ENCODE measurements at places on chromosomes 2 and 18. TPM values are rescaled to one million over a fixed set of nuclear protein-coding genes. Genes with fewer than 3 reads are reported as not detected.

GRCh38 chr18:78582181-78582709 lies 397.4 kb upstream of the SALL3 start:
- H3K27ac ChIP-seq: no peak overlapping the region
- H3K27me3 ChIP-seq: no peaks in the 10 kb centered on the region
- no peaks in the 10 kb centered on the region for H3K36me3 ChIP-seq
- DNase-seq: no peak

DNA sequence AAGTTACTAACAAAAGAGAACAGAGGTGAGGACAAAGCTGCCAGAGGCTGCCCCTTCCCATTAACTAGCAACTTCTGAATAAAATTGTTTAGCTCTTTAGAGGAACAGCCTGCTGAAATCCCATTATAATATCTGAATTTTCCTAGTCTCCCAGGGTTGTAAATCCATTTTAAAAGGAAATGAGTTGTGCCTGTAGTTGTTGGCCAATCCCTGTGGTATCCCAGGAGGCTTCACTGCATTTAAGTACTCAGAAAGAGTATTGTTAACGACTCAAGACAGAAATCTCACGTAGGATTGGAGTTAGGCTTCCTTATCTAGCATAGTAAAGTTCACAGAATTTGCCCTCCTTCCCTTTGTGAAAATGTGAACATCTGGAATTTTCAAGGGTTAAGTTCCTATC lies 8.9 kb downstream of the LAPTM4A start:
- H3K27me3 ChIP-seq: no peaks in the 10 kb centered on the region
- no peaks in the 10 kb centered on the region for H3K4me1 ChIP-seq
- no peak overlapping the region for H3K4me3 ChIP-seq
- DNase-seq: no peak

DNA sequence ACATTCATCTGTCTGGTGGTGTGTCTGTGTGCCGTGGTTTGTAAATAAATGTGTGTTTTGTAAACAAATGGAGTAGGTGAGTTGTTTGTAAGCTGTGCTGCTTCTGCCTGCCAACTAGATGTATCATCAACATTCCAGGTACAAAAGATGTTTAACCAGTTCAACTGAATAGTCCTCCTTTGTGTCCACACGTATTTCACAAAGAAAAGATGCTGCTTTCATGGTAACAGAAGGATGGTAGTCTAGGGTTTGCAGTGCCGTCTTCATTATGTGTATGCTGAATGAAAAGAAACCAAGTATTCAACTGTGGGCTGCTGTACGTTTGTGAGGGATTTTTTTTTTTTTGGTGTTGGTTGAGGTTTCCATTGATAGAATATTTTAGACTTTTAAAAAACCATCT lies 72.1 kb downstream of the CAMKMT start:
- no peak overlapping the region for H3K4me3 ChIP-seq
- no peaks in the 10 kb centered on the region for H3K27me3 ChIP-seq
- no peak for DNase-seq
- no peak overlapping the region for H3K27ac ChIP-seq
- H3K4me1 ChIP-seq: no peaks in the 10 kb centered on the region
- H3K36me3 ChIP-seq: no peaks in the 10 kb centered on the region

DNA sequence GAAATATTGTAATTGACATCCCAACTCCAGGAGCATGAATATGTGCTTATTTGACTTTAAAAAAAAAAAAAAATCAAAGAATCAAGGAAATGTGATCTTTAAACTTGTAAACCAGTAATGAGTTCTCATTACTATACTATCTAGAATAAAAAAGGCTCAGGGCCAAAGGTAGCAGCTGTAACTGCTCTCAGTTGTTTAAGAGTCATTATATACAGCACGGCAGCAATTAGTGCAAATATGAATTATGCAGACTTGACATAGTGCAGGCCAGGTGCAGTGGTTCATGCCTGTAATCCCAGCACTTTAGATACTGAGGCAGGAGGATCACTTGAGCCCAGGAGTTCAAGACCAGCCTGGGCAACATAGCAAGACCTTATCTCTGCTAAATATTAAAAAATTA lies 125.7 kb upstream of the TTC39C start:
- H3K27me3 ChIP-seq: no peaks in the 10 kb centered on the region
- H3K4me3 ChIP-seq: no peak overlapping the region
- no peak overlapping the region for H3K27ac ChIP-seq
- no peak for DNase-seq

DNA sequence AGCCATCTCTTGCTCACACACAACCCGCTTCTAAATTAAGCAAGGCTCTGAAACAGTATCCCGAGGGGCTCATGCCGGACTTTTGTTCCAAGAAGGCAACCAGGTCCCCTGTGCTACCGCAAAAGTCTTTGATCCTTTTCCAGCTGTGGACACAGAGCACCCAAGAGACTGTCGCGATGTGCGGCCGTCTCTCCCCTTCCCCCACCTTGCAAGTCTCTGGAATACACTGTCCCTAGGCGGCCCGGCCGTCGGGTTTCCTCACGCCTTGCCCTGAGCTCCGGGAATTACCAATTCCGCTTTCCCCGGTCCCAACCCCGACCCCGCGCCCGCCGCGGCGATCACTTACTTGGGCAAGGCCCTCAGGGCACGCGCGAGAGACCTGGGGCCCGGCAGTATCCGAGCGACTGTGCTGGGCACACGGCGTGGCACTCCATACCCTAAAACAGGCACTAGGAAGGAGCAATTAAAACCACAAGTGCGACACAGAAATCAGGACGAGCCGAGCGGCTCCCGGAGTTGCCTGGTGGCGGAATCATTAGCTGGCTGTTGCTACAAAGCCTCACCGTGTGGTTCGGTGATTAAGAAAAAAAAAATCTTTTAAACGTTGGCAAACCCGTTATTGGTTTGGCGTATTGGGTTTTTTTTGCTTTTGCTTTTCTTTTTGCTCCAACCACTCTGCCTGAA lies 2.2 kb upstream of the DLX1 start:
- H3K4me1 ChIP-seq: peaks cover 5% of the 10 kb centered on the region
- H3K27ac ChIP-seq: no peak overlapping the region
- H3K4me3 ChIP-seq: no peak overlapping the region
- no peak for DNase-seq

DNA sequence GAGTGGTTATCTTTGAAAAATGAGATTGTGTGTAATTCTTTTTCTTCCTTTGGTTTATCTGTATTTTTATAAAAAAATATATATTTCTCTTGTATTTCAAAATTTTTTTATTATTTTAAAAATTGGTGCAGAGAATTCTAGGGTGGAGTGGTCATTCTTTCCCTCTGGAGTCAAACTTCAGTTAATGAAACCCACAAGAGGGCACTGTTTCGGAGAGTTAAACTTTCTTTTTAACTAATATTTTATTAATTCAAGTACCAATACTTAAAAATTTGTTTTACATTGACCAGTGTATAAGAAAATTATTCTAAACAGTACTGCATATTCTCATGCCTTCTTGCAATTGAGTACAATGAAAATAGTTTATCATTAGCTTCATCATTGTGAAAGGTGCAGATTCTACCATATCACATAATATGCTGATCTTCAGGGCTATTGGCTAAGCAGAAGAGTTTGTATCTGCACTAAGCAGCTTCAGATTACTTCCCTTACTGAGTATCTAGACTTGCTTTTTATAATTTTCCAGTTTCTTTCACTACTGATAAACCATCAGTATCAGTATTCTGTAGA lies 50.1 kb downstream of the HS1BP3 start:
- no peak overlapping the region for H3K4me3 ChIP-seq
- no peaks in the 10 kb centered on the region for H3K36me3 ChIP-seq
- H3K4me1 ChIP-seq: peaks cover 9% of the 10 kb centered on the region
- no peak for DNase-seq
- no peaks in the 10 kb centered on the region for H3K27me3 ChIP-seq

GRCh38 chr18:5461041-5461440 lies 82.8 kb downstream of the EPB41L3 start:
- H3K27me3 ChIP-seq: no peaks in the 10 kb centered on the region
- H3K27ac ChIP-seq: no peak overlapping the region
- H3K4me3 ChIP-seq: no peak overlapping the region
- H3K4me1 ChIP-seq: no peaks in the 10 kb centered on the region
- no peak for DNase-seq

GRCh38 chr2:108446703-108447102 lies 2.3 kb upstream of the GCC2 start:
- H3K36me3 ChIP-seq: no peaks in the 10 kb centered on the region
- H3K27ac ChIP-seq: no peak overlapping the region
- H3K4me3 ChIP-seq: no peak overlapping the region
- peaks cover 8% of the 10 kb centered on the region for H3K4me1 ChIP-seq
- DNase-seq: no peak
- H3K27me3 ChIP-seq: no peaks in the 10 kb centered on the region

DNA sequence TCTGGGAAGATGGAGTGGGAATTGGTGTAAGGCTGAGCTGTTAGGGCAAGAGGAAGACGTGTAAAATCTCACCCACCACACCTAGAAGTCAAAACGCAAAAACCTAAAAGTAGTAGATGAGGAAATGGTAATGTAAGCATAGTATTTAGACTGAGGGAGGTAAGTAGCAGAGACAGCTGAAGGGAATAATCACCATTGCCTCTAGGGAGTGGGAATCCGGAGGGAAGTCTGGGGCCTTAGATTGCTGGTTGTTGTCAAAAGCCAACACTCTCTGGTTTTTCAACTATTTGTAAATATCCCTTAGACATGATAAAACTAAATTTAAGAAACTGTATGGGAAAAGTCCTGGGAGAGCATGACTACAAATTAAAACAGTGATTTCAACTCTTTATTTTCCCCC lies 28.7 kb upstream of the MYCN start:
- no peaks in the 10 kb centered on the region for H3K36me3 ChIP-seq
- H3K4me3 ChIP-seq: no peak overlapping the region
- no peak for DNase-seq
- H3K27ac ChIP-seq: no peak overlapping the region
- no peaks in the 10 kb centered on the region for H3K27me3 ChIP-seq
- H3K4me1 ChIP-seq: no peaks in the 10 kb centered on the region

DNA sequence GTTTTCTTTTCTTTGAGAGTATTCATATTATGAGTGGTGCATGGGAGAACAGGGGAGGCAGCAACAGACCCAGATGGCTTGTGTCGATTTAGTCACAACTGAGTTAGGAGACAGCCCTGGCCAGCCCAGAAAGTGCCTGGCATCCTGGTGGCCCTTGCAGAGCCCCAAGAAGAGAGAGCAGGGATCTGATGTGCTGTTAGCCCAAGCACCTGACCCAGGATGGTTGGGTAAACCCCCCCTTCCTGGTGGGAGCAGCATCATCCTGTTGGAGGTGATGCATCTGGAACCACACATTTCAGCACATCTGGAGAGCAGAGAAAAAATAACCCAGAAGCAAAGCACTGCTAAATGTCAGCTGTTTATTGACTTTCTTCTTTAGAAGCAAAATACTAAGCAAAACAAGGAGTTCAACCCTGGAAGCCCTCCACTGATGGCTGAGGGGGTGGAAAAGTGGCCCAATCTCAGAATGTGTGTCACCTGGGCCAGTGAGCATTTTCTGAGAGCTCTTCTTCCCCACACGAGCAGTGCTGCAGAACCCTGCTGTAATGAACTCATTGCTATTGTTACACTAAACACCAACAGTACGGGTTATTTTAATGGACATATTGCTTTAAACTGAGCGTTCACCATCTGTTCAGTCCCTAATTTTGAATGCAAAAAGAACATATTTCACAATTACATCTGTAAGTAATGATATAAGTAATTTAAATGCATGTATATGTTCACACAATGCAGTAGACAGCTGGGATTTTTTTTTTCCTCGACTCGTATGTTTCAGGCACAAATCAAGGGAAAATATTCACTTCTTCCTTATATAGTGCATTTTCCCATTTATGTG lies 100.6 kb upstream of the SMIM21 start:
- H3K27me3 ChIP-seq: no peaks in the 10 kb centered on the region
- H3K36me3 ChIP-seq: no peaks in the 10 kb centered on the region
- DNase-seq: no peak
- H3K4me3 ChIP-seq: no peak overlapping the region
- no peak overlapping the region for H3K27ac ChIP-seq

- H3K36me3 ChIP-seq: no peaks in the 10 kb centered on the region
- H3K27me3 ChIP-seq: no peaks in the 10 kb centered on the region
- H3K4me1 ChIP-seq: peaks cover 7% of the 10 kb centered on the region
- no peak overlapping the region for H3K27ac ChIP-seq
Measured at GRCh38 chr2:50651676-50652075, 380.3 kb downstream of the NRXN1 start.

- H3K27ac ChIP-seq: no peak overlapping the region
- H3K27me3 ChIP-seq: peaks cover 4% of the 10 kb centered on the region
- no peaks in the 10 kb centered on the region for H3K36me3 ChIP-seq
- no peak for DNase-seq
Measured at GRCh38 chr2:75424936-75425619, 135.7 kb downstream of the EVA1A start.

DNA sequence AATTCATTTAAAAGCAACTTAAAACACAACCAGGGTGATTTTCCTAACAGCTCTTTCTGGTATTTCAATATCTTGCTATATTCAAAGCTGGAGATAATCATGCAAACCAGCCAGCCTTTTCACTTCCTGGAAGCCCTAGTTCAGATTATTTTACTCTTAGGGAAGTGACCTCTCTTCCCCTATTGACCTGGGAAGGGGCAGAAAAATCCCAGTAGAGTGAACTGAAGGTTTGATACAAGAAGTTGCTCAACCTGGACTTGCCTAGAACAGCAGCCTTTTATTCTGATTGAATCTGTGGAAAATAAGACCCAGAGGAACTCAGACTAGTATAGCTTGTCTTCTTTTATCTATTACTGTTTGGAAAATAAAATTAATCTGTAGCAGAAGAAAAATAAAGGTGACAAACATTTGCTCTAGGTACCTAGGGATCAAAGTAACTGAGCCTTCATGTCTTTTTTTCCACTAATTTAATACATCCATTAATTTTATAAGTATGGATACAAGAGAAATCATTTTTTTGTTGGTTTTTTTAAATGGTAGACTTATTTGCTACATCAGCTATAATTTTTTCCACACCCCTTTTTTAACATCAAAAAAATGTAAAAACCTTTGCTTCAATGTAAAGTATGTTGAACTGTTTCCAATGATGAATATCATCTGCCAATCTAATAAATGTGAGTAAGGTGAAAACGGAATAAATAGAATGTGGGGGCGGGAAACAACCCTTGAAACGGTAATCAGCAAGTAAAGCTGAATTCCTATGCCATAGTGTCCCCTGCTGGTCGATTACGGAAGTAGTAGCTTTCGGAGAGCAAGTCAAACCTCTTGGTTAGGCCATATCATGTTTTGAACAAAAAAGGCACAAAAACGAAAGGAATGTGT lies 629.9 kb downstream of the NRXN1 start:
- no peaks in the 10 kb centered on the region for H3K4me1 ChIP-seq
- H3K27ac ChIP-seq: no peak overlapping the region
- DNase-seq: peak; percentile 23

GRCh38 chr2:118242216-118242615 lies 153.9 kb downstream of the INSIG2 start:
- no peaks in the 10 kb centered on the region for H3K4me1 ChIP-seq
- no peaks in the 10 kb centered on the region for H3K27me3 ChIP-seq
- H3K36me3 ChIP-seq: no peaks in the 10 kb centered on the region

DNA sequence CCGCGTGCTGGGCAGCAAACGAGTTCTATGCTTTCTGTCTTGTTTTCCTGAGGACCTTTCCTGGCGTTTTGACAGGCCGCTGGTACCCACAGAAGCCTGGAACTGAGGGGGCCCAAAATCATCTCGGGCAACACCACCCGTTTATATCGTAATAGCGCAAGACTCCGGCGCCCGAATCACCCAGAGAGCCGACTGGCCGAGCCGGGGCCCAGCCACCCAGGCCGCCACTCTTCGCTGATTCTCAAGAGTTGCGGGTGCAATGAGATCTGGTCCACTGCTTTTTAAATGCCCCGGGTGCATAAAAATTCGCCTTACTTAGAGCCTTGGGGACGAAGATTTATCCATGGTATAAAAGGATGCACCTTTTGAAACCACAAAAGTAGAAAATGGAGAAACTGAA lies 6.2 kb upstream of the SPATA3 start:
- H3K4me1 ChIP-seq: no peaks in the 10 kb centered on the region
- no peaks in the 10 kb centered on the region for H3K36me3 ChIP-seq
- H3K27ac ChIP-seq: no peak overlapping the region

The PLGLB1 gene
- 2.1 TPM for total RNA-seq

The CYP20A1 gene
- total RNA-seq: 35.4 TPM

The RAB6D gene
- 0.77 TPM for total RNA-seq

The CNGA3 gene
- total RNA-seq: 1.1 TPM

Data from prostate gland (tissue), 2 donors.